ENCODE measurements at places on chromosomes 1 and 21.

- DNase-seq = peak; percentile 7
Measured at GRCh38 chr1:19250629-19251304, 557 bp downstream of the EMC1 start.

GRCh38 chr21:17729455-17729854 is 89.7 kb downstream of the C21orf91 start:
- no peak for DNase-seq

DNA sequence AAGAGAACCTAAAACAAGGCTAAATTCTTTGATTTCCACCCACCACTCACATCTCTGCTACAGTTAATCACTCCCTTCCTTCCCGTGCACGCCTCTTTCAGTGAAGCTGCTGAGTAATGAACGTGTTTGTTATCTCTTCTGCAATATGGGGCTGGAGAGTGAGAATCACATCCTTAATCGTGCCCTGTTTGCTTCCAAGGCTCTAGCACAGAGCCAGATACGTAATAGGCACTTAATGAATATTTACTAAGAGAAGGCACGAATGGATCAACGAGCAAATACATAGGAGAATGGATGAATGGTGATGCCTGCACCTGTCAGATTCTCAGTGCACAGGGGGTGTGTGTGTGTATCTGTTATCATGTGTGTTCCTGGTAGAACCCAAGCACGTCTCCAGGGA is 22.1 kb upstream of the FAM43B start:
- DNase-seq = no peak

- no peak for DNase-seq
Measured at GRCh38 chr21:32523463-32523862, 61.9 kb downstream of the TCP10L start.

- DNase-seq = peak; percentile 47
Measured at GRCh38 chr1:196309386-196309785, 298.9 kb downstream of the KCNT2 start.

DNA sequence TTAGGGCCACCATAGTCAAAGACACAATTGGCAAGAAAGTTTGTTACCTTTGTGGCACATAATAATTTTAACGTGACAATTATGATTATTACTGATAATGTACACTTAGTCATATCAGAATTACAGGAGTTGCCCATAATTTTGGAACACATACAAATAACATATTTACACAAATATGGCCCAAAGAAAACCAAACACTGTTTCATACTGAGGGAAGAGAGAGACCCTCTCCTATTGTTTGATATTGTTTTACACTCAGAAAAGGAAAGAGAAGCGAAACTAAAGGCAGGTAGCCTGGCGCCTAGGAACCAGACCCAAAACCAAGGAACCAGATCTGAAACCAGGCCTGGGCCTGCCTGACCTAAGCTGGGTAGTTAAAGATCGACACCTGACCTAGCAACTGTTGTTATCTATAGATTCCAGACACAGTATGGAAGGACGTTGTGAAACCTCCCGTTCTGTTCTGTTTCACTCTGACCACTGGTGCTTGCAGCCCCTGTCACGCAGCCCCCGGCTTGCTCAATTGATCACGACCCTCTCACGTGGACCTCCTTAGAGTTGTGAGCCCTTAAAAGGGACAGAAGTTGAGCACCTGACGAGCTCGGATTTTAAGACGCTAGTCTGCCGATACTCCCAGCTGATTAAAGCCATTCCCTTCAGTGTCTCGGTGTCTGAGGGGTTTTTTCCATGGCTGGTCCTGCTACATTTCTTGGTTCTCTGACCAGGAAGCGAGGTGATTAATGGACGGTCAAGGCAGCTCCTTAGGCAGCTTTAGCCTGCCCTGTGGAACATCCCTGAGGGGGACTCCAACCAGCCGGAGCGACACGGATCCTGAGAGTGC is 27.9 kb downstream of the C1orf115 start:
- DNase-seq = no peak

GRCh38 chr1:152048416-152049009 is 11.7 kb upstream of the S100A11 start:
- no peak for DNase-seq

DNA sequence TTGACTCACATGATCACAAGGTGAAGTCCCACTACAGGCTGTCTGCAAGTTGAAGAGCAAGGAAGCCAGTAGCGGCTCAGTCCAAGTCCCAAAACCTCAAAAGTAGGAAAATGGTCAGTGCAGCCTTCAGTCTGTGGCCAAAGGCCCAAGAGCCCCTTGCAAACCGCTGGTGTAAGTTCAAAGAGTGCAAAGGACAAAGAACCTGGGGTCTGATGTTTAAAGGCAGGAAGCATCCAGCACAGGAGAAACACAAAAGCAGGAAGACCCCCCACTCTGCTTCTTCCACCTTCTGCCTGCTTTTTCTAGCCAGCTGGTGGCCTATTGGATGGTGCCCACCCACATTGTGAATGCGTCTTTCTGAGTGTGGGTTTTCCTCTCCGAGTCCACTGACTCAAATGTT is 2222.6 kb downstream of the MRPL39 start:
- DNase-seq = no peak

DNA sequence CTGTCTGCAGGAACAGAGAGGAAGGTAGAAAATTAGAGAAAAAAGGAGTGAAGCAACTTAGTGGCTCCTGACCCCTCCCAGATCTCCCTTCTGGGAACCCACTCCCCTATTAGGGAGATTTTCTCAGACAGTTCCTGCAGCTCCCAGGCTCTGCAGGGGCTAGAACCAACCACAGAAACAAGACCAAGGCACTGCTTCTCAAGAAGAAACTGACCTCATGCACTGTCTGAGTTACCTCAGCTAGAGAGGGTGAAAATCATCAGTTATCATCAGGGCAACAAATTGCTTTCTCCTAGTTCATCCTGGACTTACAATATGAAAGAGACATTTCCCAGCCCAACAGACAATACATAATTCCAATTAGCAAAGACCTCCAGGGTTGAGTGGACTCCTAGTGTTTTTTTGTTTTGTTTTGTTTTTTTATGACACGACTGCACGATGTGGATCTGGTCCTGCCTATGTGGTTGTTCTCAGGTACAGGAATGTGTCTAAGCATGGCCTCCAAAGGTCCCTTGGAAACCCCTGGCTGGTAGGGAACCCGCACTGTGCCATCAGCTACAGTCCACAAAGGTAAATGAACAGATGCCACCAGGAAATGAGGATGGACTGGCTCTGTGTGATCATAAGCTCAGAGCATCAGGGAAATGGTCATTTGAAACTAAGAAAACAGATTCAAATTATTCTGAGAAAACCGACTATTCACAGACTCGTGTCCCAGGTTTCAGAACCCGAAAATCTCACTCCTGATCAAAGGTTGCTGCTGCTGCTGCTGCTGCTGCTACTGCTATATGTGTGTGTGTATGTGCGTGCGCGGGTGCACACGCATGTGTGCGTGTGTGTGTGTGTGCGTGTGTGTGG is 65.3 kb downstream of the LAMC2 start:
- DNase-seq = no peak

DNA sequence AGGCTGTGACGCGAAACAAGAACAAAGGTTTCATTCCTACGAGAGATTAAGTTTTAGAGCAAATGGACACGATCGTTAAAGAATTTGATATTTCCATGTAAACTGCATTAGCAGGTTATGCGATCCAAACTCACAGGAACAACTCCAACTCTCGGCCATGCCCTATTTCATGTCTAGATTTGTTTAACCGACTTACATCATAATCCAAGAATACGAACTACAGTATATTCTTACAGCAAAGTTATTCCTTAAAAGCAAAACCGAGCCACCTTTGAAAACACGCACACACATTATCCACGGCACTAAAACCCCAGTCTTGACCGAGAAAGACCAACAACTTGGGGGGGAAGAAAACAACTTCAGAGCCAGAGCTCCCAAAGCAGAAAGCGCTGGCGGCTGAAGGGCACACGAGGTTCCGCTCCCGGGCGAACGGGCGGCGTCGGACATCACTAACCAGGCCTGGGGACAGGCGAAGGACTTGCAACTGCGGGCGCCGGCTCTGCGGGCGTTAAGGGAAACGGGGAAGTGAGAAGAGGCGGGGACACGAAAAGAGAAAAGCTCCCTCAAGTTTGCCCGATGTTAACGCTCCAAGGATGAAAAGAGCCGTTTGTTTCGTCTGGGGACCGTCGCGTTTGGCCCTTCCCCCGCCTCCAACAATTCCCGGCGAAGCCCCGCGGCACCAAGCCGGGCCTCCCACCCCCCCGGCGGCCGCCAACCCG is 690 bp downstream of the B3GALNT2 start:
- peak; percentile 56 for DNase-seq

DNA sequence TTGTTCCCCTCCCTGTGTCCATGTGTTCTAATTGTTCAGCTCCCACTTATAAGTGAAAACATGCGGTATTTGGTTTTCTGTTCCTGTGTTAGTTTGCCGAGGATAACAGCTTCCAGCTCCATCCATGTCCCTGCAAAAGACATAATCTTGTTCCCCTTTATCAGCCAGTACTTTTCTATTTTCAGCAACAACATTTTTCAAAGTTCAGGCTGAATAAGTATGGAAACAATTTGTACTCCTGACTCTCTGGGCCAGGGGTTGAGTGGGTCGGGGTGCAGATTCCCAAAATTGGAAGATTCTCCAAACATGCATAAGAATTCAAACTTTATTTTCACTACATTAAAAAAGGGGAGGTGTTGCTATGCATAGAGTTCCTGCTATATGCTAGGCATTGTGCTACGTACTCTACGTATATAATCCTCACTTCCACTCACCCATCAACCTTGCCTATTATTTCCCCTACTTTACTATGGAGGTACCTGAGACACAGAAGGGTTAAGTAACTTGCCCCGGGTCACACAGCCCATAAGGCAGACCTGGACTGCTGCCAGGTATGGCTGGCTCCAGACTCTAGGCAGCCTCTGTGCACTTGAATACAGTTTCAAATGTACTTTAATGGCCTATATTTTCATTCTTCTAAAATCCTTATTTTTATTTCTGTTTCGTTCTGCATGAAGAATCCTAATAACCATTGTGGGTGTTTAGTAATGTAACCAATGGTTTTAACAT is 117.1 kb upstream of the C8B start:
- DNase-seq = no peak

GRCh38 chr1:115296981-115297380 is 41.1 kb downstream of the NGF start:
- DNase-seq = no peak

- no peak for DNase-seq
Measured at GRCh38 chr1:1625824-1626206, 6.2 kb upstream of the MMP23B start.

DNA sequence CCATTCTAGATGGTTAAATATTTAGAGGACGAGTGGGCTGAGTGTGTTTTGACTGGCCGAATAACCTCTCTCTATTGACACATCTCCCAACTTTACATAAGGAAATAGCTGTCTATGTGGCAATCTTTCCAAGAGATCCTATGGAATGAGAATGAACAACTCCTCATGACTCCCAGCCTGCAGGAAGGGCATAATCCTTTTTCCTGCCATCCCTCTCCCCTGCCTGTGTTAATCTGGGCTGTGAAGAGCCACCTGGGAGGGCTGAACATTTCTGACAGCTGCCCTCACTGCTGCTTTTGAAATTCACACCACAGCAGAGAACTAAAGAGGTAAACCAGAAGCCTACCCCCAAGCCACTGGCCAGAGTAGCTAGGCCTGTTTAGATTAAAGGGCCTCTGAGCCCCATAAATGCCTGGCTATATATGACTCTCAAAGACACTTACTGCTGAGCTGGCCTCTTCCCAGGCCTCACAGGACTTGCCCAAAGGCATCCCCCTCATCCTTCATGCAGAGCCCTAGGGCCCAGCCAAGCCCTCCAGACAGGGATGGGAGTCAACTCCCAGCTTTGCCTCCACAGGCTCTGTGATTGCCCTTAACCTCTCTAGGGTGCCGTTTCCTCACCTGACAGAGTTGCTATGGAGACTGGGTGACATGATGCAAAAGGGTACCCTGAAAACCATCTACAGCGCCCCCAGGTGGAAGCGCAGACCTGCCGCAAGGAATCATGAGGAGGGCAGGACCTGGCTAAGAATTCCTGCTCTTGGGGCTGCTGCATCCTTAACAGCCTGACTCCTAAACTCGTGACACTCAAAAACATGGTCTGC is 42.0 kb upstream of the LDLRAP1 start:
- DNase-seq = peak; percentile 70

DNA sequence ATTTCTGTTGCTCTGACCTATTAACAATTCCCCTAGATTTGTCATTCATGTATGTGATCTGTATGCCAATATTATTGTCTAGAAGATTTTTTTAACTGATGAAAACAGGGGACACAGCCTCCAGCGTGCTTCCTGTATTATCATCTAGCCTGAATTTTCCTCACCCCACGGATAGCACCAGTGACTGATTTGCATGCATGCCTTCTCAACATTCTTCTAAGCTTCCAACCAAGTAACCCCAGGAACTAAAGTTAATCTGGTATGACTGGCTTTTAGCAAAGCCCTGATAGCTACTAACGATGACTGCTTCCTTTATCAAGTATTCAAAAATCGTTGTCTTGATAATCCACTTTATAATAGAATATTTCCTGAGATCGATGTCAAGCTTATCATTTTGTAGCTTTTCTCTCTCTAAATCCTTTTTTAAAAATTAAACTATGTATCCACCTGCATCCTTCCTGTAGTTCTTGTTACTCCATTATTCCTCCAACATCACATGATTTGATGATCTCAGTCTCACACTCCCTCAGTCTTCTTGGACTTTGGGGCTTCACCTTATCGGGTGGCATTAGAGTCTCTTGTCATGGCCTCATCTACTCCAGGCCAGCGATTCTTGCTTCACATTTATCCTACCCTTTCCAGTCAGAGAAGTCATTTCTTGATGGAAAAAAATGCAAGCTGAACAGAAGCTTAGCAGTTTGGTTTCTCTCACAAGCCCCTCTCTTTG is 19.0 kb downstream of the BCAR3 start:
- DNase-seq = peak; percentile 60

DNA sequence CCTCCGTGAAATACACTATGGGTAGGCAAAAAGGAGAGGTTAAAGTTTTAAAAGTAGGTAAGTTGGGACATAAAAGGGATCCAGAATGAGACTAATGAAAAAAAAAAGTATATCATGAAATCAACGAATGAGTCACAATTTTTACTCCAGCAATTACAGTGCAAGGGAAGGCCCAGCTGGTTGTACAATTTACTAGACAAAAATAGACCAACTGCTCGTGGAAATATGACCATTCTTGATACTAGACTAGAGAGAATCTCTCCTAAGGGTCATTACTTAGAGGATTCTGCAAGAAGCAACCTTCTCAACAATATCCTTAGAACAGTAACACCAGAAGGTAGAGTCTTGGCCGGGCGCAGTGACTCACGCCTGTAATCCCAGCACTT is 55.1 kb upstream of the EFHD2 start:
- peak; percentile 18 for DNase-seq

GRCh38 chr21:19850157-19850556 is 1148.1 kb upstream of the NCAM2 start:
- DNase-seq = no peak

- no peak for DNase-seq
Measured at GRCh38 chr21:28423521-28424190, 569.0 kb downstream of the LTN1 start.

- DNase-seq = no peak
Measured at GRCh38 chr1:33336580-33336979, 15.7 kb upstream of the A3GALT2 start.

All from cardiac fibroblast (primary cell).